ENCODE measurements at places on chromosomes 7 and 10.

GRCh38 chr7:156659961-156660360 lies 19.4 kb downstream of the RNF32 start:
- DNase-seq, result no peak

- DNase-seq, result no peak
Observed at GRCh38 chr10:70277396-70278030, 6.3 kb downstream of the NPFFR1 start.

DNA sequence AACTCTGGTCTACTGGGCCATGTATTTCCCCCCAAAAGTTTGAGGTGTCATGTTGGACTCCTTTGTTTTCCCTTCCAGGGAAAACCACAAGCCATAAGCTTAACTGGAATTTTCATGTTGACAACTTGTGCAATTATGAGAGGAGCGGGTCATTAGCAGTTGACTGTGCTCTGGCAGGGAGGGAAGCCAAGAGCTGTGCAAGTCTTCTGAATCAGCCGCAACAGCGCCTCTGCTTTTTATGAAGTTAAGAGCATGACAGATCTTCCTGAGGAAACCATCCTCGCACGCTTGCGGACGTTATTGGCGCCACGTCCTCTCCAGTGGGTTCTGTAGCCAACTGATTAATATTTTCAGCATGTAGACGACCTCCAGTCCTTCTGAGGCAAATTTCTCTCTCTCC lies 148.7 kb upstream of the MKI67 start:
- no peak for DNase-seq

DNA sequence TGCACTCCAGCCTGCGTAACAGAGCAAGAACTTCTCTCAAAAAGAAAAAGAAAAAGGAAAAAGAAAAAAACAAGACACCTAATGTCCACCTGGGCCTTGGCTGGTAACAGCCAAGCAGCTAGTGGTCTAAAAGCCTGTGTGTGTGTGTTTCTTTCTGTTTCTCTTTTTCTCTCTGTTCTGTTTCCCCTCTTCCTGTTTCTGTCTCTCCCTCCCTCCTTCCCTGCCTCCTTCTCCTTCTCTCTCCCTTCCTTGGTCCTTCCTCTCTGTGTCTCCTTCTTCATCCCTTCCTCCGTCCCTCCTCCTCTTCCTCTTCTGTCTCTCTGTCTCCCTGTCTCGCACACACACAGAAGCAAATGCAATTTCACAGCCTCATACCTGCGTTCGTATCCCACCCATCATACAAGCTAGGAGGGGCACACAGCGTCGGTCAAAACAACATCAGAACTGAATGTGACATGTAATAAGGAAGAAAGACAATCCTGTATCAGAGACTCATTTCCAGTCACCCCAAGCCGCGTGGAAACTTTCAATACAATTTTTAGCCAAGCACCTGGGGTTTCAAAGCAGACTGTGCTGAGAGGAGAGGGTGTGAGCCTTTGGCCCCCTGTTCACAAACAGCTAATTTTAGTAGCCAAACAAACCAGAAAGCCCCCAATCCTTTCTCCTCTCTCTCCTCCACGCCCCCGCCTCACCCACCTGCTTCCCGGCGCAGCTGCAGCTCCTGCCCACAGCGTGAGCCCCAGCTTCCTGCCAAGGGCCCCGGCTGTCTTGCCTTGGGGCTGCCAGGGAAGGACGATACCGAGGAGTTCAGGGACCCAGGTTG lies 50.2 kb upstream of the GNA12 start:
- peak; percentile 38 for DNase-seq

- DNase-seq, result no peak
Observed at GRCh38 chr7:76505168-76506080, 4.9 kb upstream of the UPK3B start.

DNA sequence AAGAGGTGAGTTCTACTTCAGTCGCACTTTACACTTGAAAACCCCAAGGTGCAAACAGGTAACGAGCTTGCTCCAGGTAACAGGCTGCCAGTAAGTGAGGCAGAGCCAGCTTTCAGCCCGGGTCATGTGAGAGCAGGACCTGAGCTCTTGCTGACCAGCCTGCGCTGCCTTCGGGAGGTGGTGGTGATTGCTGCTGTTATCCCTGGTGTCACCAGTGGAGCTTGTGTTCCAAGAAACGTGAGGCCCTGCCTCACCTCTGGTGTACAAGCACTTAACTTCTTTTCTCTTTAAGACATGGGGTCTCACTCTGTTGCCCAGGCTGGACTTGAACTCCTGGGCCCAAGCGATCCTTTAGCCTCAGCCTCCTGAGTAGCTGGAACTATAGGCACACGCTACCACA lies 265.0 kb downstream of the CELF2 start:
- DNase-seq, result no peak

GRCh38 chr7:67786021-67786420 lies 789.4 kb downstream of the TYW1 start:
- no peak for DNase-seq

GRCh38 chr10:24435374-24435773 lies 226.4 kb downstream of the KIAA1217 start:
- DNase-seq, result no peak

- DNase-seq, result no peak
Observed at GRCh38 chr7:43211693-43212092, 99.2 kb downstream of the HECW1 start.

DNA sequence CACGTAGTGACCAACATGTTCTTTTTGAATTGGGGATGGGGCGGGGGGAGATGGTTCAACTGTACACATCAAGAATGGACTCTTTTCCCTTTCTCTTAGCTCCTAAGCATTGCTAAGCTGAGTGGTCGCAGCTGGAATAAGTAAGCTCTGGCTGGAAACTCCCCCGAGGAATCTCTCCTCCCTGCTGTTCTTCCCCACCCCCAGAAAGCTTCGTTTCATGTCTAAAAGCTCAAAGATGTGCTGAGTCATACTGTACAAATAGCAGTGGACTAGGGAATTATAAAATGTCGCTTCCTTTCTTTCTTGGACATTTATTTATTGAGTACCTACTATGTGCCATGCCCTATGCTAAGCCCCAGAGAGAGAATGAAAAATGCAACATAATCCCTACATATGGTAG lies 191.1 kb upstream of the ADO start:
- DNase-seq, result no peak
